ENCODE measurements at places on chromosomes 7 and 10. TPM values are rescaled to one million over a fixed set of nuclear protein-coding genes. Genes with fewer than 3 reads are reported as not detected.

- DNase-seq = no peak
Measured at GRCh38 chr7:97011104-97011503, 5.8 kb downstream of the DLX6 start.

- DNase-seq = no peak
Measured at GRCh38 chr10:84156768-84157167, 16.8 kb upstream of the GPR15LG start.

DNA sequence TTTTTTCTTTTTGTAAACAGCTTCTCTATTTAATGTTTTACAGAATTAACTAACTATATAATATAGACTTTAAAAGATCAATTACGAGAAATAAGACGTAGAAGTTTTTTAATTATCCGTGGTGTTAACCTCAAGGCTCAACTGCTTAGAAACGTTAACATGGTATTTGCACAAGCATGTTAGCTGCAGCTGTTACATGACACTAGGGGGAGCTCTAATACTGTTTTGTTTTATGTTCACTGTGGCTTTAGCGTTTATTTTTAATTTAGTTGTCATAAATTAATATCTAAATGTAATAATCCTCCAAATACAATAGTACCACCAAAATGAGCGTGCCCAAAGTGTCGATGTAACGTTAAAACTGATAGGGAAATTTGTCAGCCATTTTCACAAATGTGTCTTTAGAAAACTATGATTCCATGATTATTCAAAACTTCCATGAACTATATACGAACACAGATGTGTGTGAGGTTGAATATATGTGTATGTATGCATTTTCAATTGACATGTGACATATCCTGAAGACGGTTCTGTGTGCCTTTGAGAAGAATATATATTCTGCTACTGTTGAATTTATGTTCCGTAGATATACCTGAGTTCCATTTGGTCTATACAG is 828.8 kb upstream of the MBL2 start:
- peak; percentile 8 for DNase-seq

GRCh38 chr10:106959521-106959920 is 205.0 kb downstream of the SORCS1 start:
- no peak for DNase-seq

DNA sequence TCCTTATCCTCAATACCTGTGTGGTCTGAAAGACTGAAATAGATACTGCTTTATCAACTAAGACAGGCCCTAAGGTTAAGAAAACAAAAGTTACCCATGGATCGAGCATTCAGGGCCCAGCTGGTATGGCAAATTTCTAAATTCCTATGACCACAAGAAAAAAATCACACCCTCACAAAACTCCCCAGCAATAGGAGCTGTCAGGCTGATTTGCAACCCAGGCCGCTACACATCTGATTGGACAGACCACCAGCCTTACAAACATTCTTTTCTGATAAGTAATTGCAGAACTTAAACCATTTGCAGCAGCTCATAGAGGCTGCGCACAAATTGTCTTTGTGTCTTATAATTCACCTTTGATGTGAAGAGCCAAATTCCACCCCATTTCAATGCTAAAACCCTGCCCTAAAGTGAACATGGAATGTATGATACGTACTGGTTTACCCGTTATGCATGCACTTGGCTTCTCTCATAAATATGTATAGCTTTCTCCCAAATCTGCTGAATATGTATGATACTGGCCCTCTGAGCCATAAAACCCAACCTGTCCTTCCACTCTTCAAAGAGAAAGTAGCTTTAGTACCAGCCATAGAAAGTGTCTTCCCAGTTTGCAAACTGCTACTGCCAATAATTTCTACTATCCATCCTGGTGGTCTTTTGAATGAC is 842.5 kb downstream of the GRID1 start:
- DNase-seq = no peak

- DNase-seq = no peak
Measured at GRCh38 chr10:112177247-112177646, 6.3 kb downstream of the GPAM start.

DNA sequence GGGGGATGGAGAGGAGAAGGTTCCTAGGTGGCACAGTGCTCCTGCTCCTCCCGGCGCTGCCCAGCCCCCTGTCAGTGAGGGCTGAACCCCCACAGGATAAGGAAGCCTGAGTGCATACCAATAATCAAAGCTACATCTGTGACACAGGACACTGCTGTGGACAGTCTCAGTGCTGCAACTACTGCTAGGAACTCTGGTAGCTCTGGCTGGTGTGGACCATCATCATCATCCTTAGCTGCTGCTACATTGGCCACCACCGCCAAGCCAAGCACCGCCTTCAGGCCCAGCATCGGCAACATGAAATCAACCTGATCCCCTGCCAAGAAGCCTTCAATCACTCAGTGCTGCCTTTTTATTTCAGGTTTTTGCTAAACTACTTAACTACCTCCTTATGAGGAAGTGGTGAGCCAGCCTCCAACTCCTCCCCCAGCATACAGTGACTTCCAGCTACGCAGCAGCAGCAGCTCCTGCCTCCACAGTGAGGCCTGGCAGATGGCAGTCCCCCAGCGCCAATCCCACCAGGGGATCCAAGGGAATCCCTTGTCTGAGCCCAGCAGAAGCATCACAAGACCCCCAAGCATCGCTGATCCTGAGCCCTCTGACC is 32.1 kb upstream of the SLC26A4 start:
- DNase-seq = no peak

- no peak for DNase-seq
Measured at GRCh38 chr10:71001470-71001869, 113.1 kb upstream of the PCBD1 start.

Gene MMD2
- not detected for total RNA-seq

- DNase-seq = no peak
Measured at GRCh38 chr7:117446220-117446815, 19.0 kb upstream of the ASZ1 start.

- no peak for DNase-seq
Measured at GRCh38 chr10:96387601-96388000, 28.8 kb upstream of the OPALIN start.

GRCh38 chr10:1289591-1289990 is 233.4 kb downstream of the WDR37 start:
- no peak for DNase-seq

Measured in osteoblast (primary cell).